ENCODE measurements at places on chromosomes 4 and X.

- DNase-seq = no peak
Observed at GRCh38 chr4:94411296-94411695, 40.4 kb upstream of the PDLIM5 start.

GRCh38 chr4:121455285-121455684 is 74.5 kb upstream of the QRFPR start:
- no peak for DNase-seq

DNA sequence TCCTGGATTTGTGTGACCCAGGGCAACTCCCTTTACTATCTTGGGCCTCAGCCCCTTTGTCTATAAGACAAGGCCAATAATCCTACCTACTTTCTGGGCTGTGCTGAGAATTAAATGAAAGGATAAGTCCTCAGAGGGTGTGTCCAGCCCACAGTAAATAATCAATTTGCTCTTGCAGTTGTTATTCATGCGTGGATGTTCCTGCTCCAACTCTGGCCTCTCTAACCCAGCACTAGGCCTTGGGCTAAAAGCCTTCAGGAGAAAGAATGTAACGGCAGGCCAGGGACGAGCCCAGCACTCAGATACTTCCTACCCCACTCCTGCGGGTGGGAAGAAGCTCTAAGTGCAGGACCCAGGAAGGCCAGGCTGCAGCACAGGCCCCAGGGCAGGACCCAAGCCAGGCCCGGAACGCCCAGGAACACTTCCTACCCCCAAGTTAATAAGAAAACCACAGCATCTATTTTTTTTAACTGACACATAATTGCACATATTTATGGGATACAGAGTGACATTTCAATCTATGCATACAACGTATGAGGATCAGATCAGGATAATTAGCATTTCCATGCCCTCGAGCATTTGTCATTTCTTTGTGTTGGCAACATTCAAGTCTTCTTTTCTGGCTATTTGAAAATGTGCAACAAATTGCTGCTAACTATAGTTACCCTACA is 179.6 kb upstream of the RBPJ start:
- DNase-seq = no peak

GRCh38 chr4:141002323-141002805 is 130.9 kb downstream of the RNF150 start:
- DNase-seq = no peak

GRCh38 chr4:102807345-102807744 is 20.0 kb downstream of the UBE2D3 start:
- no peak for DNase-seq

- DNase-seq = no peak
Observed at GRCh38 chr4:7647600-7648543, 213.1 kb upstream of the PSAPL1 start.

- no peak for DNase-seq
Observed at GRCh38 chr4:7171191-7171900, 21.0 kb upstream of the SORCS2 start.

DNA sequence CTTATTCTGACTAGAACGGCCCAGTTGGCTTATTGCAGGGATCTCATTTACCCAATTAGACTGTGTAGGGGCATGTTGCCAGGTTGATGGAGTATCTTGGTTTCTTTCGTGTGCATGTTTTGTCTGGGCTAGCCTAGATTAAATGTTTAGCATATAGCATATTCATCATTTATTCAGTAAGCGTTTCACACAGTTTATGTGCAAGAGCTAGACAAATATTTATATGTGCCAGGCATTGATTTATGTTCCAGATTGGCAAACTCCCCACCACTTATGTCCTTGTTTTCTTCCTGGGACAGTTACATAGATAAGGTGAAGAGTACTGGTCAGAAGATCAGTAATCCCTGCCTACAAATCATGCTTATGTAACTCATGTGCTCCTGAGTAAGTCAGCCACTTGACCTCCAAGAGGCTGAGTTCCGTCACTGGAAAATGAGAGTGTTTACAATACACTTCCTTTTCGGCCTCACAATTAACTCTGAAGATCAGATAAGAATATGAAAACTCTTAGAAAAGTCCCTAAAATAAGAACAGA is 57.2 kb downstream of the RUFY3 start:
- no peak for DNase-seq

DNA sequence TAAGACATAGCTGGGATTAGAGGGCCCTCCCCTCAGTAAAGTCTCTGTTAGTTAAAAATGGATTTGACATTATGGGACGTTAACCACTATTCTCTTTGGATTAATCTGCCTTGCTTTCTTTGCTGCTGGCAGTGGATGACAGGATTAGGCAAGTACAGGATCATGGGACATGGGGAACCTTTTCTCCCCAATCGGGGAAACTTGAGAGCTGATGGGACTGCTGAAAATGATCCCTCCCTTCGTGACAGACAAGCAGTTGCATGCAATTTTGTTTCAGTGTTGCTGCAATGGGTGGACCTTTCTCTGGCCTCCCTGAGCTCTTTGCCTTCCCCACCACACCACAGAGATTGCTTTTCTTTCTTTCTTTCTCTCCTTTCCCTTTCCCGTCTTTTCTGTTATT is 120.2 kb upstream of the BANK1 start:
- no peak for DNase-seq

DNA sequence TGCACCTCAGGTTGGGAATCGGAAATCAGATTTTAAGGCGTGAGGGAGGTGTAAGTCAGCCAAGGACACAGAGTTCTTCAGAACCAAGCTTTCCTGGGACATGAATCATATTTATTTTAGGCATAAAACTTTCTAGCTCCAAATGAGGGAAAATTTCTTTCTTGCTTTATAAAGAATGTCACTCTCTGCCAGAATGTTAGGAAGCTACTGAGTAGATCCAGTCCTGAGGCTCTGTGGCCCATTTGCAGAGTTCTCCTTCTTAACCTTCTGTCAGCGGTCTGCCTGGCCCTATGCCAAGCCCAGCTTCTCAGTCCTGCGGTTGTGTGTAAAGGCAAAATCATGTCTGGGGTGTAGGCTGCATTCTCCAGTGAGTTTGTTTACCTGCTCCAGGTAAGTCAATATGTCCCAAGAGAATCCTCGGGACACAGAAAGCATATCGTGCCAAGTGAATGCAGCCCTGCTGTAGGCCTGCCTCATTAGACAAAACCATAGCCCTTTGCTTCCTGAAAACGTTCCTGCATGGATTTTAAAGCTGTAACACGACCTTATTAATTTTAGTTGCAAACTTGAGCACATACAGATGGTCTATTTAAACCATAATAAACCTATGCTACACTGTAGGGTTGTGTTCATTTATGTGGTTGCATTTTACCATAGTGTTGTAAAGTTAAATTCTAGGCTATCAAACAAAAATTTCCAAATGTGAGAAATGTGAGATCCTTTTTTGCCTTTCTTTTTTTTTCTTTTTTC is 29.2 kb upstream of the CCNI start:
- DNase-seq = no peak

- DNase-seq = peak; percentile 63
Observed at GRCh38 chr4:165378745-165379677, at the start of gene CPE. CPE (plus strand) TSS chr4:165379008; CDS start chr4:165379222, 214 bp downstream.

DNA sequence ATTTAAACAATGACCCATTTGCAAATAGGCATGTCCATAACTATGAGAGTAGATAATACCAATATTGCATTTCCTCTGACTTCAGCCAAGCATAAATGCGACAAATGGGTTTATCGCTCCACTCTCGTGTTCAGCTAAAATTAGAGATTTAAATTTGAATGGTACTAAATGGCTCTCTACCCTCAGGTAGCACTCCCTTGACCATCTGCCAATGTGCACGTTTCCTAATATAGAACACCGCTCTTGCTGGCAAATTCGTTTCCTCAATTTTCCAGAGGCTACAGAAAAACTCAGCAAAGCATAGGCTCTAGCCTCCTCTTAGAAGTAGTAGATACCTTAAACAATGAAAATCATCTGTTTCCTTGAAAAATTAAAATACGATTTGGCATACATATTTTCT is 251.6 kb downstream of the ADGRA3 start:
- DNase-seq = no peak

DNA sequence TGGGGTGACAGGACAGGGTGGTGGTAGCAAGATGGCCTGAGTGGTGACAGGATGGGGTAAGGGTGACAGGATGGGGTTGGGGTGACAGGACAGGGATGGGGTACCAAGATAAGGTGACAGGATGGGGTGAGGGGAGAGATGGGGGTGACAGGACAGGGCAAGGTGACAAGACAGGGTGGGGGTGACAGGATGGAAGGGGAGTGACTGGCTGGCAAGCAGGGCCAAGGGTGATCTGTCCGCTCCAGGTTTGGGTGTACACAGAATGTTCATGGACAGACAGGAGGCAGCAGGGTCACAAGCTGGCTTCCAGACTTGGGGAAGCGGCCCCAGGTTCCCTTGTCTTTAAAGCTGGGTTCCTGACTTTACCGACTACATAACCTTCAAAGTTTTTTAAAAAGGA is 23.3 kb downstream of the RNF212 start:
- no peak for DNase-seq

DNA sequence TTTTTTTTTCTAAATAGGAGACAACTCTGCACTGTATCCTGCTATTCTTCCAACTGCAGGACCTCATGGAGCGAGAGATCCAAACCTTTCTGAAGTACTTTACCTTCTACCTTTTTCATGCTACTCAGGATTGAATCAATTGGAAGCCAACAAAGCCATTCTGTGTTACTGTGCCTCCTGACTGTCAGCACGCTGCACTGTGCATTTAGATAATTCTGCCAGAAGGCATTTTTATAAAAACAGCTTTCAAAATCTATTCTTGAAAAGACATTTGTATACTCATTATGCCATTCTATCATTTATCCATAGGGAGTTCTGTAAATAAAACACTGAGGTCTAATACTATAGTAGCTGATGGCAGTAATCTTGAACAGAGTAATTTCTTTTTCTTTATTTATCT is 142.8 kb downstream of the SLIT2 start:
- DNase-seq = no peak

DNA sequence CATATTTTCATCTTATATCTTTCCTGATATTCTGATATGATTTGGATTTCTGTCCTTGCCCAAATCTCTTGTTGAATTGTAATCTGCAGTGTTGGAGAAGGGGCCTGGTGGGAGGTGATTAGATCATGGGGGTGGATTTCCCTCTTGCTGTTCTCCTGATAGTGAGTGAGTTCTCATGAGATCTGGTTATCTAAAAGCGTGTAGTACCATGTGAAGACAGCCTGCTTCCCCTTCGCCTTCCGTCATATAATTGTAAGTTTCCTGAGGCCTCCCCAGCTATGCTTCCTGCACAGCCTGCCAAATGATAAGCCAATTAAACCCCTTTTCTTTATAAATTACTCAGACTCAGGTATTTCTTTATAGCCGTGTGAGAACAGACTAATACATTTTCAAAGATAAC is 77.2 kb downstream of the ANKRD50 start:
- no peak for DNase-seq

GRCh38 chr4:154205471-154205870 is 286.1 kb downstream of the DCHS2 start:
- DNase-seq = peak; percentile 64

GRCh38 chr4:8898419-8898818 is 26.8 kb upstream of the HMX1 start:
- no peak for DNase-seq

GRCh38 chr4:113682730-113683537 is 78.6 kb downstream of the CAMK2D start:
- peak; percentile 89 for DNase-seq

GRCh38 chr4:141121101-141121500 is 12.2 kb downstream of the RNF150 start:
- no peak for DNase-seq

DNA sequence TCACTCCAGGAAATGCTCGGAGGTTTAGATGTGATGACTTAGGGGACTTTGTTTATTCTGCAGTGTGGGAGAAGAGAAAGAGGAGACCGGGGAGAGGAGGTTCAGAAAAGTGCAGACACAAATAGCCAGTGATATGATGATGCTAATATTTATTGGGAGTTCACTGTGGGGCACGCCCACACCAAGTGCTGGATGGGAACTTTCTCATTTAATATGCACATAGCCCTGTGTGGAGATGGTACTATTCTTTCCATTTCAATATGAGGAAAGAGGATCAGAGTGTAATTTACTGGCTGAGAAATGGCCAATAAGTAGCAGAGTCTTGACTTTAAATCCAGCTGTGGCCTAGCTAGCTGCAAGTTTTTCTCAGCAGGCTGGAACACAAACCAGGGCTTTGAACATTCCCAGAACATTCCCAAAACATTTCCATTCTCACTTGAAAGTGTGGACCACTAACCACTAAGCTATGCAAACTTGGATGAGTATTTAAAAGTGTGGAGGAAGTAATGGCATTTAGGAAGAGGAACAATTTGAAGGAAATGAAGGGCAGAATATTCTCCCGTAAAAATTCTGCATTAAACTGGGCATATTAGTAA is 231.7 kb downstream of the HS3ST1 start:
- DNase-seq = no peak

DNA sequence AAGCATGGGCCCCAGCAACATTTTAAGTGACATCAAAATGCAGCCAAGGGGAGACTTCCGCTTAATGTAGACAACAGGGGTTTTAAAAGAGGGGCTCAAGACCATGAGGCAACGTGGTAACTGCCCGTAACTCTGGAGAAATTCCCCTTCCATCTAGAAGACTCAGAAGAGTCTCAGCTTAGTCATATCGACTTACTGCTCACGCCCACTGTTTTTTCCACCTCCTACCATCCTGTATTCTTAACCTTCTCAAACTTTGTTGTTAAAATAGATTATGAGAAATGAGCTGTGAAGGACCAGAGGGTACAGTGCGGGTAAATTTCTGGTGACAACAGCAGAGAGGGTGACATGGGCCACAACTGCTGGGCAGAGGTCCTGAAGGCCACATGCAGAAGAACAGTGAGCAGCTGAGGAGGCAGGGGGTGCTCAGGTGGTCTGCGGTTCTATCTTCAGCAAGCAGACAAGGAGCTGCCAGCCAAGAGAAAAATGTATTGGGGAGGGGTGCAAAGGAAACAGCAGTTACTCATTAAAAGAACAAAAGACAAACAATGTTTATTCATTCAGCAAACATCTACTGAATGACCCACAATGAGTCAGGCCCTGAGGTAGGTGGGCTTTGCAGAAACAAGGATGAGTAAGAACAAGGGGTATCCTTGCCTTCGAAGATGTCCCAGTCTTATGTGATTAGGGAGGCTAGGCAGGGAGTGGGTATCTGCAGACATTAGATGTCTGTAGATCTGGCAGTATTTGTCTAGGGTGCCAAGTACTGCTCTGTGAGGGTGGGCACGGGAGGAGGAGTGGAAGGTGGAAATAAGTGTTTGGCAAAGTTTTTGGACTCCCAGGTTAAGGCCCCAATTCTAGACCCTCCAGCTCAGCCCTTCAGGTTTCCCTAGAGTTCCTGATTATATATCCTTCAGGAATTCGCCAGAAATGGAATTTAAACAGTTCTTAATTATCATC is 175.3 kb downstream of the TSPAN5 start:
- no peak for DNase-seq

DNA sequence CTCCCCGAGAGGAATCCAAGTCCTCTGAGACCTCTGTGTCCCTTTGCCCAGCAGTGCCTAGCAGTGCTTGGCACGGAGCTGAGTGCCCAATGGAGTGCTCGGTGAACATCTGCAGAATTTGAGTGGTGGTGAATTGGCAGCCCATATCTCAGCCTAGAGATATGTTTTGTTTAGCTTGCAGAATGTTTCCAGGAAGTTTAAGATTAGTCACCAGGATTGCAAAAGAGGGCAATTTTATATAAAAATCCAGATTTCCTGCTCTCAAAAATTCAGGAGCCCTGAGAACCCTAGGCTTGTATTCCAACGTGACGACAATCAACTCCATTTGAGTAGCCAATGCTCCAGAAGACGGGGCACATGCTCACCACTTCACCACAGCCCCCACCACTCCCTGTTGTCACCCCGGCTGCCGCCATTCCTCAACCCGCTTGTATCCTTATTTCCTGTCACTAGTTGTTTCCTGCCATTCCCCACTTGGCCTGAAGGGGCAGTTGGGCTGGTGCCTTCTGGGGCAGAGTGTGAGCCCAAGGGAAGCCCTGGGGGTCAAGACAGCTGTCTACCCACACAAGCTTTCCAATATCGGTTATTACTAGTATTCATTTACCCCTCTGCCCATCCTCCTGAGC is 116.9 kb downstream of the EFNB1 start:
- DNase-seq = no peak

Measured in MM.1S (cell line).